ENCODE measurements at places on chromosomes 4 and X.

DNA sequence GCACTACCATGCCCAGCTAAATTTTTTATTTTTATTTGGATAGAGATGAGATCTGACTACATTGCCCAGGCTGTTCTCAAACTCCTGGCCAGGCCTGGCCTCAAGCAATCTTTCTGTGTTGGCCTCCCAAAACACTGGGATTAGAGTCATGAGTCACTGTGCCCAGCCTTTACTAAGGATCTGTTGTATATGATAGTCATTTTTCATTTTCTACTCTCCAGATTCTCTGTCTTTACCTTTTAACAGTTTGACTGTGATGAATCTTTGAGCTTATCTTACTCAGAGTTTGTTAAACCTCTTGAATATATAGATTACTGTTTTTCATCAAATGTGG, 161.8 kb downstream of the FNIP2 start:
- DNase-seq: no peak

GRCh38 chrX:30659421-30659820, 6.2 kb downstream of the GK start:
- DNase-seq: no peak

- DNase-seq: no peak
Observed at GRCh38 chr4:2929469-2929868, 33.7 kb downstream of the NOP14 start.

- no peak for DNase-seq
Observed at GRCh38 chr4:54423066-54423465, 194.0 kb downstream of the PDGFRA start.

DNA sequence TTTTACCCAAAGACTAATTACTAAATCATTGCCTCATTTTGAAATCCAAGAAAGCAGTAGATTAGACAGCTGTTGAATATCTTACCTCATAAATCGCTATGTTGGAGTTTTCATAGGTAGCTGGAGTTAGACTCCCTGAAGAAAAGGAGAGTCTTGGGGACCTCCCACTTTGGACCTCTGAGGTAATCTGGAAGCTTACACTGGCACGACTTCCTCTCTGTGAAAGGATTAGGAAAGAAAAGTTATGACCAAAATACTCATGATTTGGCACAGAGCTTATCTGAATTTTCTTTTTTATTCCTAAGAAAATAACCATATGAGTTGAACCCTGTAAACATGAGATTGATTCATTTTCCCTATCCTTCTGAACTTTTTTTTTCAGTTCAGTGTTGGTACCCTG, 40.6 kb downstream of the GUCY2F start:
- DNase-seq: no peak
